ENCODE measurements at places on chromosomes 11 and 22. TPM values are rescaled to one million over a fixed set of nuclear protein-coding genes. Genes with fewer than 3 reads are reported as not detected.

DNA sequence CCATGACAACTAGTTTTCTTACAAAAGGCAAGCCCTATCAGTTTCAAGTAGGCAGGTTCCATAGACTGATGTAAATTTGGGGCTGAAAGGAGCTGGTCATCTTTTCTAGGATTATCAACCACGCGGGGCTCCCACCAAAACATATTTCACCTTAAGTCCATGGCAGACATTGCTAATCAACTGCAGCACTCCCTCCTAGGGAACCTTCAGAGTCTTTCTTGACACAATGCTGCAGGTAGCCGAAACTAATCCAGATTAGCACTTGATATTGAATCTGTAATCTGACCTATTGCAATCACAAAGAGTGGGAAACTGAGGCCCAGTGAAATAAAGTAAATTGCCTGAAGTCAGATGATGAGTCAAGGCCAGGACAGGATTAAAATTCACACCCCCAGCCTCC is 32.5 kb downstream of the MN1 start:
- no peak for DNase-seq

FAM180B gene
- total RNA-seq = not detected

TRMU gene
- total RNA-seq = 52.2 TPM

- no peak for DNase-seq
Observed at GRCh38 chr11:69660001-69660500, 15.1 kb downstream of the LTO1 start.

DNA sequence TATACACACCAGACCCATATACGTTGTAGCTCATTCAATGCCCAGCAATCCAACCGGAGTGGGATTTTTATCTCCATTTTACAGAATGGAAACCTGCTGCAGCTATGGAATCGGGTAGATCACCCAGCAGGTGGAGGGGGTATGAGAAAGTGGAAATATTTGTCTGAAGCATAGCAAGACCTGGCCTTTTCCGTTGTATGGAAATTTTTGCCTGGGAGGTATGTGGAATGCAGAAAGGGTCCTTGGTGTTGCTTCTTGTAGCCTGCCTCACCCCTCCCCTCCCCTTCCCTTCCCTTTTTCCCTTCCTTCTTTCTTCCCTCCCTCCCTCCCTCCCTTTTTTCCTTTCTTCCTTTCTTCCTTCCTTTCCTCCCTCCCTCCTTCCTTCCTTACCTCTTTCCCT is 15.2 kb downstream of the TSPAN18 start:
- DNase-seq = no peak

SCGB1D4 gene
- not detected for total RNA-seq

DNA sequence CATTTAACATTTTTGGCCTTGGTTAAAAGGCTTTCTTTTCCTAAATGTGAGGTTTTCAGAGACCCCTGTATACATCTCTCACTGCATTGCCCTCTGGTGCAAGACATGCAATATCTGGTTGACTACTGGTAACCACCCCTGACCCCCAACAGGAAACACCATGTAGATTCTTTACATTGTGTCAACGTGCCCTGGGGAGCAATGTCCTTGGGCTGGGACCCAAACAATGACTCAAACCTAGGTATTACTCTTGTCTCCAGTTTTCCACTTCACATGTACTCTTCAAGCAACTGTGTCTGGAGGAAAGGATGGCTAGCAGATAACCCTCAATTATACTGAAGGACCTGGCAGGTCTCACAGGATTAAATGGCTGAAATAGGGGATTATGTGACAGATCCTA is 1.1 kb upstream of the GPR83 start:
- no peak for DNase-seq

GRCh38 chr11:35845860-35846259 is 98.0 kb upstream of the LDLRAD3 start:
- no peak for DNase-seq

SORL1 gene
- total RNA-seq = 159 TPM
